ENCODE measurements at places on chromosomes 3 and 15.

- DNase-seq = no peak
Observed at GRCh38 chr3:37971467-37971866, 19.1 kb upstream of the VILL start.

DNA sequence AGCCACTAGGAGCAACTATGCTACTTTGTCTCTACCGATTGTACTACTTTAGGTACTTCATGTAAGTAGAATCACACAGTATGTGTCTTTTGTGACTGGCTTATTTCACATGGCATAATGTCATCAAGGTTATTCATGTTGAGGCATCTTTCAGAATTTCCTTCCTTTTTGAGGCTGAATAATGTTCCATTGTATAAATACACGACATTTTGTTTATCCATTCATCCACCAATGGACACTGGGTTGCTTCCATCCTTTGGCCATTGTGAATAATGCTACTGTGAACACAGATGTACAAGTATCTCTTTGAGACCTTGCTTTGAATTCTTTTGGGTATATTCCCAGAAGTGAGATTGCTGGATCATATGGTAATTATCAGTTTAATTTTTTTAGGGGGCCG is 29.2 kb downstream of the MYO5A start:
- DNase-seq = no peak

- DNase-seq = no peak
Observed at GRCh38 chr3:111723293-111724215, 128.4 kb upstream of the ZBED2 start.

- DNase-seq = no peak
Observed at GRCh38 chr15:89002830-89003229, 85.4 kb upstream of the ABHD2 start.

DNA sequence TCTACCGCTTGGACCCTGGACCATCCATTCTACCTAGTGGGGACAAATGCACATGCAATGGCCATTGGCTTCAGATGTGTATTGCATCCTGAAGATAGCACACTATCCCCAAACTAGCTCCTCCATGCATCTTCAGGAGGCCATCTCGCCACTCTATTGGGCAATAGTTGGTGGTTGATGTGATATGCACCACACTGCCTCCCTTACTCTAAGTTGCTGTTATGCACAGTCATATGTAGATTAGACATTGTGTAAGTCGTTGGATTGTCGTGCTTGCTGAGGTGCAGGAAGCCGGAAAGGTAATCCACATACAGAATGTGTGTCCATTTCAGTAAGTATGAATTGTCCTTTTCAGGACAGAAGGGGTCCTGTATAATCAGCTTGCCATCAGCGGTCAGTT is 26.7 kb upstream of the PLA2G4D start:
- DNase-seq = no peak
